ENCODE measurements at places on chromosomes 7 and 10. TPM values are rescaled to one million over a fixed set of nuclear protein-coding genes. Genes with fewer than 3 reads are reported as not detected.

DNA sequence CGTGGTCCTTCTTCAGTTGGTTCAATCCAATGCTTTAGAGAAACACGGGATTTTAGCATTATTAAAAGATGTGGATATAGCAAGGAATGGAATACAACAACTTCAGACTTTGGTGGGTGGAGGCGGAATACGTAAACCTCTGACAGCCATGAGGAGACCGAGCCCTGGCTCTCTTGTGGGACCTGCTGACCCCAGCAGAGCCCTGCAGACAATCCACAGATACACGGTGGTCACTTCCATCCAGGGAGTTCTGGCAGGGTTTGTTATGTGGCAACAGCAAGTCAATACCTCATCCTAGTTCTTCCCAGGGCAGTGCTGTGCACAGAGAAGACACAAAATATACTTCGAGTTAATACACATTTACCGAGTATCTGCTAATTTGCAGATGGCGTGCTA lies 118.5 kb upstream of the DIP2C start:
- DNase-seq, result no peak

- DNase-seq, result no peak
Measured at GRCh38 chr7:136275794-136276193, 298.6 kb upstream of the MTPN start.

- no peak for DNase-seq
Measured at GRCh38 chr10:71260622-71261325, 48.4 kb downstream of the UNC5B start.

GRCh38 chr7:18555968-18556367 lies 60.4 kb downstream of the HDAC9 start:
- DNase-seq, result no peak

GRCh38 chr7:89797965-89798598 lies 356.2 kb upstream of the STEAP1 start:
- no peak for DNase-seq

- no peak for DNase-seq
Measured at GRCh38 chr10:97791824-97792721, 20.3 kb upstream of the SFRP5 start.

DNA sequence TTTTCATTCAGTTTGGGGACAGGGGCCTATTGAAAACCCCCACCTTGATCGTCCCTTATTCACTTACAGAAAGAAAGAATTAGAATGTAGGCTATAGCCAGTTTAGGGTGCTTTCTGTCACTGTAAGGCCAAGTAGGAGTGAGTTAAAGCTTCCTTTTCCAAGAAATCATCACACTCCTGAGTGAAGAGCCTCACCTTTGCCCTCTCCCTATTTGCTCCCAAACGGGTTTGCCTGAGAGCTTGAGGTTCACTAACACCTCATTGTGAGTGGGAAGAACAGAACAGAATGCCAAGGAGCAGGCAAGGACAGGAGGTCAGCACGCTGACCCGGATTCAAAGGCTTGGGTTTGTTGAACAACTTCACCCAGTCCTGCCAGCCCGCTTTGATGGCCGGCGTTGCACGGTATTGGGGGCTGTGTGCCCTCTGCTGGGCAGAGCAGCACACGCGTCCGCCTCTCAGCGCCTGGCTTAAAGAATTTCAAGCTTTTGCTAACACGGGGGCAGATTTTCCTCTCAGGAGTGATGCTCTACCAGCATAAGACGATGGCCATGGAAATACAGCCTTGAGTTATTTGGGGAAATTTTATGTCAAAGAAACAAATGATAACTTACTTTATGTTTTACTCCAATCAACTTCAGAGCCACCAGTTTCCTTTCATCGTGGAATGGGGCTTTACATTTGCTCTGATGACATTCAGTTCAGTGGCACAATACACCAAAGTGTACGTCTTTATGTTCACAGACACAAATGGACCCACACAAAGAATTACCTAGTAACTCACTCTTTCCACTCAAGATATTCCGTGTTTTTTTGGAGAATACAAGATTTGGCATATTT lies 470.0 kb downstream of the SUGCT start:
- DNase-seq, result no peak

- DNase-seq, result no peak
Measured at GRCh38 chr10:24453404-24453830, 244.5 kb downstream of the KIAA1217 start.

DNA sequence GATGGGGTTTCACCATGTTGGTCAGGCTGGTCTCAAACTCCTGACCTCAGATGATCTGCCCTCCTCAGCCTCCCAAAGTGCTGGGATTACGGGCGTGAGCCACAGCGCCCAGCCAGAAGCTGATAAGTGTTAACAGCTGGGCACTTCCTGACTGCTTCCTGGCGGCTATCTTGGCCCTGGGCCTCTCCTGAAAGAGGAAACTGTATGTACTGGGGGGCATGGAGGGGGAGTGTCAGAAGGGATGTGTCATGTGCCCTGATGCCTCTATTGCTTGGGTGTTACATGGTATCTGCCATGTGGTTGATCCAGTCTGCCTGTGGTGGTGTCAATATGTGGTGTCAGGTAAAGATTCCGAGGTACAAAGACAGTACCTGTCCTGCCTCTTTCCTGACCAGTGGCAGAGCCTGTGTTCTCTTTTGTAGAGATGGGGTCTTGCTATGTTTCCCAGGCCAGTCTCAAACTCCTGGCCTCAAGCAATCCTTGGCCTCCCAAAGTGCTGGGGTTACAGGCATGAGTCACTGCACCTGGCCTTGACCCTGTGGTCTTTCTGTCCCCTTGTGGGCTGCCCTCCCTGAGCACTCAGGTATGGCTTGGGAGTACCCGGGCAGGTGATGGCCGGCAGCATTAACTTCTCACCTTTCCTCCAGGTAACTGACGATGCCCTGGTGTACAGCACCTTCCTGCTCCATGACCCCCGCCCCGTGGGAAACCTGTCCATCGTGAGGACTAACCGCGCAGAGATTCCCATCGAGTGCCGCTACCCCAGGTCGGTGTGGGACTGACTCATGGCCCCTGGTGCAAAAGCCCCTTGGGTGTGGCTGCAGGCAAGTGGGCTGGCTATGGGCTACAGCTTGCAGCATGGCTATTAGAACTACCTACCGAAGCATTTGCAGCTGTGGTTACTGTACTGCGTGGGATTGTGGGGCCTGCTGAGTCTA lies 4.4 kb downstream of the ZP3 start:
- DNase-seq, result no peak

DNA sequence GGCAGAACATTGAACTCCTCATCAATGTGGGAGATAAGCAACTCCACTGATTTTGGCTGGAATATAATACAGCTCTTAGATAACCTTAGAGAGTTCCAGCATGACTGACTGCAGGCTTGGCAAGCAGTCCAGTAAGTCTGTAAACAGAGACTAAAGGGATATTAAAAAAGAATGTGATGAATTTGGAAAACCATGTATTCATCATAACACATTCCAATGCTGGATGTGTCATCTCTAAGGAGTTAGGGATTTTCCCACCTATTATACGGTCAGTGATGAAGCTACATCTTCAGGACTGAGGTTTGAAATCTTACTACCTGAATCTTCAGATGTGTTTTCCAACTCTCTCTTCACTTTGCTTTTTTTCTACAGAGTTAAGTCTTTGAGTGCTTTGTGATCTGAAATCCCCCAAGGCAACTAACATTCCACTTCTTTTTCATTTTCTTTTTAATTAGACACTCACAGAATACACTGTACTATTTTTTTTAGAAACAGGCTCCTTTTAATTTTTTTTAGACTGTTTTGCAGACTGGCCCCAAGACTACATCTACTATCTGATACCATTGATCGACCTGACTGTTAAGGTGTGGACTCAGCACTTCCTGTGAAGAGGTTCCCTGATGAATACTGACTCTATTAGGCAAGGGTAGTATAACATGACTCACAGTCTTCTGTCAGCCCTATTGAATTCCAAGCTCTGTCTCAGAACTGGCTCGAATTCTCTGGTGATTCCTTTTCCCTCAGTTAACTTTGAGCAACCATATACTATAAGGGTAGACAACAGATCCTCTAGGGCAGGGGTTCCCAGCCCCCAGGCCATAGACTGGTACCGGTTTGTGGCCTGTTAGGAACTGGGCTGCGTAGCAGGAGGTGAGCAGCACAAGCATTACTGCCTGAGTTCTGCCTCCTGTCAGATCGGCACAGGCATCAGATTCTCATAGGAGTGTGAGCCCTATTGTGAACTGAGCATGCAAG lies 678.2 kb downstream of the GRM8 start:
- DNase-seq, result no peak

GRCh38 chr10:18005781-18006456 lies 54.2 kb downstream of the SLC39A12 start:
- DNase-seq, result peak; percentile 54

DNA sequence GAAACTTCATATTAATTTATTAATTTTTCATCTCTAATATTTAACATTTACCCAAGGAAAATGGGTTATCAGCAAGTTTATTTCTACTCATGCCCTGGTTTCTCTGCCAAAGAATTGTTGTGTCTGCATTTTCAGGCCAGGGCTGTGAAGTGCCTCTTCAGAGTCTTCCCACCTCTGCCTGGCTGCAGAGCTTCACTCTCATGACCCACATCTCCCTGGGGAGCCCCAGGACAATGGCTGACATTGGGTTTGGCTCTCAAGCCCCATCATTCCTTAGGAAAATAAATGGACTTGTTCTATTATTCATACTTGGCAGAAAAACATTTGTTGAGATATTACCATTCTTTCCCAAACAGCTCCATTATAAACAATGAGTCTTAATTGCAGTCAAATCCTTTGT lies 30.3 kb downstream of the CACNA2D1 start:
- no peak for DNase-seq

GRCh38 chr7:73308074-73308664 lies 457 bp downstream of the NSUN5 start:
- no peak for DNase-seq

DNA sequence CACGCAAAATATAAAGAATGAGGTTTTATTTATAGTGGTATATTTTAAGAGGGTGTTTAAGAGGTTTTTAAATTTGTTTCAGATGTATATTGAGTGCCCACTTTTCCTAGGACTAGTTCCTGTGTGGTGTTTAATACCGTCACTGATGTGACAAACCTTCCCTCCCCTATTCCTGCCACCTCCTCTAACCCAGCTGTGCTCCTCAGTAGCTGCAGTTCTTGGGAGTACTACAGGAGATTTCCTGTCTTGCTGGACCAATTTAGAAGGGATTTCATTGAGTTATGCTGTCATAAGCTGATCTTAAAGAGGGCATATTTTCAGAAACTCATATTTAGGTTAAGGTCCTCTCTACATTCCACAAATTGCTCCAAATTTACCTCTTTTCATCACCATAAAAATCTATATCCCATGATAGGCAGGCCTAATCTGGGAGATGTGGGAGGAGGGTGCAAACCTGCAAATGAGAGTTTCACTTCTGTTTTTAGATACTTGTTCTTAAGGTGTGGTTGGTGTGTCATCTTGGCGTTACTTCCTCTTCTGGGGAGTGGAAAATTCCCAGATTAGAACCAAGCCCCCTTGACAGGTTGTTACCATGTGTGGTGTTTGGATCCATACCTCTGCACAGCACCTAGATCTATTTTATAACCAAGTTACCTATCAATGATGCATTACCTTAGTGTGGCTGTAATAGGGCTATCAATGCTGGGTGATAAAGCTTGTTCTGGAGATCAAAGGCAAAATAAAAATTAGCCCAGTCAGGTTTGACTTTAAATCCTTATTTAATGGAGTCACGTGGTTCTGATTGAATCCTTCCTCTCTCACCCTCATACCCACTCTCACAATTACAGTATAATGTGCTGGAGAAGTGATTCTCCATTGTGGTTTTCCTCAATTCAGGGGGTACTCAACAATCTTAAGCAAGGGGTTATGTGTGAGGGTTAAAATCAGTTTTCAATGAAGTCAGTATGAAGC lies 141.1 kb downstream of the CDK14 start:
- DNase-seq, result no peak

DNA sequence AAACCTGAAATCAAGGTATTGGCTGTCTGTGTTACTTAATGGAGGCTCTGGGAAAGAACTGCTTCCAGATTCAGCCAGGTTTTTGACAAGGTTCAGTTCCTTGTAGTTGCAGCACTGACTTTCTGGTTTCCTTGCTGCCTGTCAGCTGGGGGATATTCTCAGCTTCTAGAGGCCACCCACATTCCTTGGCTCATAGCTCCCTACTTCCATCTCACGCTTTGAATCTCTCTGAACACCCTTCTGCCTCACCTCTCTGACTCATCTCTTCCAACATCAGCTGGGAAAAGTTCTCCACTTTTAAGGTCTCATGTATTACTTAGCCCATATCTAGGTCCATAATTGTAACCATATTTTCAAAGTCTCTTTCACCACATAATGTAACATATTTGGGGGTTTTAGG lies 22.9 kb upstream of the GPR22 start:
- DNase-seq, result no peak

GRCh38 chr7:114109304-114109703 lies 190.5 kb upstream of the PPP1R3A start:
- no peak for DNase-seq

MMP21 gene
- 0.26 TPM for polyA plus RNA-seq

CTAGE15 gene
- 1.5 TPM for polyA plus RNA-seq

GNG11 gene
- 28.7 TPM for polyA plus RNA-seq

HSPA12A gene
- 56.2 TPM for polyA plus RNA-seq

NUPR2 gene
- polyA plus RNA-seq, result 3.5 TPM

GCK gene
- 3.7 TPM for polyA plus RNA-seq

CPA4 gene
- 0.14 TPM for polyA plus RNA-seq

LIPN gene
- not detected for polyA plus RNA-seq

All from renal cortex interstitium (tissue), 15 donors.